Activated naive CD8-positive, alpha-beta T cell treated with anti-CD3 and anti-CD28 coated beads, Interleukin-2, amount 10 ng/mL, durations not matched to agents 7 days and 5 days (primary cell): ENCODE measurements at places on chromosomes 13 and 19. TPM values are rescaled to one million over a fixed set of nuclear protein-coding genes. Genes with fewer than 3 reads are reported as not detected.

ABCA7 gene
- total RNA-seq, result 145 TPM

ADPRHL1 gene
- total RNA-seq, result 1.0 TPM

SIGLEC5 gene
- total RNA-seq, result not detected

GARIN5A gene
- total RNA-seq, result 0.50 TPM

CD79A gene
- 29.8 TPM for total RNA-seq

ALOX5AP gene
- 63.3 TPM for total RNA-seq

SPTBN4 gene
- 0.39 TPM for total RNA-seq

CCDC169 gene
- total RNA-seq, result not detected
